ENCODE measurements at places on chromosomes 1 and 21.
A peak's percentile ranks its signal among the peaks of the same experiment; 100 is the strongest.

DNA sequence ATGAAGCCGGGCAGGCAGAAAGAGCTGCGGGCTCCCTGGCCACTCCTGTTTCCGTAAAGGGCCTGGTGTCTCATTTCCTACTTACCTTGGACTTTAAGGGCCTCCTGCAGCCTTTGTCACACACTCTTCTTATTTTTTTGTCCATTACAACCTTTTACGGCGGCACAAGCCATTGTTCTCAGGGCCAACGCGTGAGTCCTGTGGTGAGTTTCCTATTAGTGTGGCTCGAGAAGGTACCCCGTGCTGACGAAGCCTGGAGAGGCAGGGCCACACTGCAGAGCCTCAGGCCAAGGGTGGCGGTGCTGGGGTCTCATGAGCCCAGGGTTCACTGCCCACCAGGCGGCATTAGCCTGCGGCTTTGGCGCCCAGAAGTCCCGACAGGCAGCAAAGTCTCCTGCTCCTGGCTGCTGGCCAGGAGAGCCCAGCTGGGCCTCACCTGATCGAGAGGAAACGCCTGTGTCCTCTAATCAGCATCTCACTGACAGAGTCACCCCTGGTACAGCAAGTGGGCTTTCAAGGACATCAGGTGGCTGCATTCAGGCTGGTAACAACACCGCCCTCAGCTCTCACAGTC lies 62.0 kb downstream of the SIK1 start:
- no peak for DNase-seq

DNA sequence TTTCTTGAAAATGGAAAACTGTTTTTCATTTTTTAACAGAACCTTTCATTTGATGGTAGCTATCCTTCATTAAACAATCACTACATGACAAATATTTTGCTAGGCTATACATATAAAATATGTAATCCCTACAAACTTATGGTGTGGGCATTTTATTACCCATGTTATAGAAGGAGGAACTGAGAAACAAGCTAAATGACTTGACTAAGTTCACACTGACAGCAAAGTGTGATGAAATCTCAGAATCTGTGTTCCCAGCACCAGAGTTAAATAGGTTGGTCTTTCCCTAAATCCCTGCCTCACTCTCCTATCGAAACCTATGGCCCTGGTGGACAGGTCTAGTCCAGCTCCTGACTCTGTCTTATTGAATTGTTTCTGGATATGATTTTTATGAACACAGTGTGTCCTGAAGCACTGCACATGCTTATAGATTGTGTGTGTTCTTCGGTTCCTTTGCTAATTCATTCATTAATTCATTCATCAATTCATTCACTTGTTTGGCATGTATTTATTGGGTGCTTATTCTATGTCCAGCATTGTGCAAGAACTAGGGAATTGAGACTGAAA lies 301.0 kb downstream of the GRIK1 start:
- DNase-seq, result no peak

- no peak for DNase-seq
Observed at GRCh38 chr1:234111458-234112142, 207.1 kb downstream of the SLC35F3 start.

DNA sequence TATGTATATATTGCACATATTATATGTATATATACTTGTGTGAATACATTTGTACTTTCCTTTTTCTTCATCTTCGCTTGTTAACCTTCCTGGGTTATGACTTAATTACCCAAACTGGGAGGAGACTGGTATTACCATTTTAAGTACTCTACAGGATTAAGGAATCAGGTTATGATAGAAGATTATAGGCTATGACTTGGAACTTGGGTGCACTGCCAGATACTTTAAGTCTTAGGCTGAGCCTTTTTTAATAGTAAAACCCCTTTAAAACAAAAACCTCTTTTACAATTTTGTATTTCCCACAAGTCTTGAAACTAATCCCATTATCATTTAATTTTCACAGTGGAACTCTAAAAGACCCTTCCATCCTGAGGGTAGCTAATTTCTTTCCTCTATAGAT lies 6.0 kb downstream of the BRWD1 start:
- DNase-seq, result no peak

DNA sequence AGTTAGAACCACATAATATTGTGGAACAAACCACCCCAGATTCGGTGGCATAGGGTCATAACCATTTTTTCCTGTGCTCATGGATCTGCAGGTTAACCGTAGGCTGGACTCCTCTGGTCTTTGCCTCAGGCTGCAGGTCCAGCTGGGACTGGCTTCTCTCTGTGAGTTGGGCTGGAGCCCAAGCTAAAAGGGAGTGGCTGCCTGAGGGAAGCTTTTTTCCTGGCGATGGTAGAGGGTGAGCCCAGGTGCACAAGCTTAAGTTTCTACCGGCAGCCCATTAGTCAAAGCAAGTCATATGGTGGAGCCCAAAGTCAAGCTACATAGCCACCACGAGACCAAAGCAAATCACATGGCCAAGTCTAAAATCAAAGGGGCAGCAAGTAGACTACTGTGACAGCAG lies 13.8 kb downstream of the EPHX4 start:
- no peak for DNase-seq

DNA sequence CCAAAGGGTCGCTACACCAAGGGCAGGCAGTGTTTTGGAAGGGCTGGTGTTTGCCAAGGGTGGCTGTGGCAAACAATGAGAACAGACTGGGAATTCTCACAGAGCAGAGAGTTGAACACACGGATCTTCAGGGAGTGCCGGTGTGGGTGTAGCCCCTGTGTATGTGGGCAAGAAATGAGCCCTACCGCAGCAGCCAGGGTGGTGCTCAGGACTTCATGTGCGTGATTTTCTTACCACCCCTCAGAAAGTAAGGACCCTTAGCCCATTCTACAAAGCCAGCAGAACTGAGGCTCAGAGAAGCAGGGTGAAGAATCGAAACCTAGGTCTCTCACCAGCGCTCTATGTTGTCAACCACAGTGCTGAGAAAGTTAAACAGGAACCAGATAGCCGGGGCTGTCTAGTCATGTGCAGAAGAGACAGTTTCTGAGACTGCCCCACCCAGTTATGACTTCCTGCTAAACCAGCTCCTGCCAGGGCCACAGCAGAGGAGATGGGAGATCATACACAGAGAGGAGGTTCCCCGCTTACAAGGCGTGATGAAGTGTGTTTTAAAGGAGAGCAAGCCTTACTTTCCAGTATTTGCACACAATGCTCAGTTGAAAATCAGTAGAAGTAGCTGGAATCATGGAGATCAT lies 21.9 kb upstream of the MORC3 start:
- peak; percentile 48 for DNase-seq

GRCh38 chr1:74771913-74772515 lies 39.1 kb downstream of the TYW3 start:
- DNase-seq, result no peak

DNA sequence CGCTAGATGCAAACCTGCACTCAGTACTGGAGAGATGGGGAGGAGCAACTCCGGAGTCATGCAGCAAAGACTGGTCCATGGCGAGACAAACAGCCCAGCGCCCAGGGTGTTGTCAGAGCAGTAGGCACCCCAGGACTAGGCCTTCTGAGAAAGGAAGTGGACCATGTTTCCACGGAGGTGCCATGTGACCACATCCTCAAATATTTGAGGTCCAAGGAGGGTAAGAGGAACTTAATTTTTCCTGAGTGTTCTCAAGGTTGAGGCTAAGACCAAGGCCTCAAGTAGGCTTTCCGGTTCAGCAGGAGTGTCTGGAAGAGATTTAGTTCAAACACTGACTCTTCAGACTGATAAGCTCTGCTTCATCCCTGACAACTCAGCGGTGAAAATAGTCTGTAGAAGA lies 186.2 kb downstream of the RHOU start:
- no peak for DNase-seq

GRCh38 chr1:31669786-31670592 lies 25.3 kb upstream of the PEF1 start:
- no peak for DNase-seq

- no peak for DNase-seq
Observed at GRCh38 chr1:224588515-224588914, 27.6 kb upstream of the CNIH3 start.

DNA sequence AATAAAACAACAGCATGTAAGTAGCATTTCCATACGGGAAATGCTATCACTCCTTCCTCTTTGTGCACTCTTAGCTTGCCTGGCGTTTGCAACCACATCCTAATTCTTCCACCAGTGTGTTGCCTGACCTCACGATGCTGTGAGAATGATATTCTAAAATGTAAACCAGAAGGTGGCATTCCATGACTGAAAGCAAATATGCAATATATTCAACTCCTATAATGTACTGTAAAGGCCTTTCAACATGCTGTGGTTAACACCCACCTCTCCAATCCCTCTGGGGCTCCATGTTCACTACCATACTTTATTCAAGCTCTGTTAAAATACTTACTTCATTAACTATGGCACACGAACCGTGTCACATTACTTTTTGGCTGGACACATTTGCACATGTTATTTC lies 420.6 kb upstream of the DEPDC1 start:
- DNase-seq, result no peak

GRCh38 chr1:25727635-25728286 lies 72.2 kb upstream of the SELENON start:
- no peak for DNase-seq

DNA sequence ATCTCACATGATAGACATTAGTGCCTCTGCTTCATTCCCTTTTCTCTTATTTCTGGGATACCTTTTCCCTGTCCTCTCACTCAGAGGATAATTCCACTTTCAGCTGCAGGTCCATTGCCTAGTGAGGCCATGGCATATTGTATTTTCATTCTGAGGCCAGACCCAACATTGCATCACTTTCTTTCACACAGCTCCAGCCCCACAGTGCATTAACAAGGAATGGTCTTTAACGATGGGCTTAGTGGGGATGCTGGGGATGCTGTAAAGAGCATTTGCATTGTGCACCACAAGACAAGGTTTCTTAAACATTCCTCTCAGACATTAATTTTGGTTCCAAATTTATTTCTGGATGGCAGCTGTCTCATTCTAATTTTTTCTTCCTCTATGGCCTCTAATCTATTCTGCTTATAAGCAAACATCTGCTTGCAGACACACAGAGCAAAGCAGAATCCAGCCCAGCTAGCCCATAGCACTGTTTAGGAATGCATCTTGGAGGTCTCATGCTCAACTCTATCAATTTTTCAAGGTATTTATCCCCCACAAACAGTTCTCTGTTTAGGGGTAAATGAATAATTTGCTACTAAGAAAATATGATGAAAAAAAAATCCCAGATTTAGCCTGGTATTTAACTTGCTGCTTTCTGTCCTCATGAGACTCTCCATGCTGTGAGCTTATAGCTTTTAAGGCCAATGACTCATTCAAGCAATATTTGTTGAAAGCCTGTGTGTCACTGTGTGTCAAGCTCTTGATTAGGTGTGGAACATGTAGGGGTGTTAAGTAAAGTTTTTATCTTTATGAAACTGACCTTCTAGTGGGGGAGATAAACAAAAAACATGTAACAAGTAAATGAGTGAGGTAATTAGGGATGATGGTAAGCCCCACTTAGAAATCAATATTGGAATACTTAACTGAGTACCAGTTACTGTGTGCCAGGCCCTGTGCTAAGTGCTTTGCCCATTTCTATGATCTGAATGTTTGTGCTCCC lies 44.5 kb upstream of the CCDC190 start:
- no peak for DNase-seq

DNA sequence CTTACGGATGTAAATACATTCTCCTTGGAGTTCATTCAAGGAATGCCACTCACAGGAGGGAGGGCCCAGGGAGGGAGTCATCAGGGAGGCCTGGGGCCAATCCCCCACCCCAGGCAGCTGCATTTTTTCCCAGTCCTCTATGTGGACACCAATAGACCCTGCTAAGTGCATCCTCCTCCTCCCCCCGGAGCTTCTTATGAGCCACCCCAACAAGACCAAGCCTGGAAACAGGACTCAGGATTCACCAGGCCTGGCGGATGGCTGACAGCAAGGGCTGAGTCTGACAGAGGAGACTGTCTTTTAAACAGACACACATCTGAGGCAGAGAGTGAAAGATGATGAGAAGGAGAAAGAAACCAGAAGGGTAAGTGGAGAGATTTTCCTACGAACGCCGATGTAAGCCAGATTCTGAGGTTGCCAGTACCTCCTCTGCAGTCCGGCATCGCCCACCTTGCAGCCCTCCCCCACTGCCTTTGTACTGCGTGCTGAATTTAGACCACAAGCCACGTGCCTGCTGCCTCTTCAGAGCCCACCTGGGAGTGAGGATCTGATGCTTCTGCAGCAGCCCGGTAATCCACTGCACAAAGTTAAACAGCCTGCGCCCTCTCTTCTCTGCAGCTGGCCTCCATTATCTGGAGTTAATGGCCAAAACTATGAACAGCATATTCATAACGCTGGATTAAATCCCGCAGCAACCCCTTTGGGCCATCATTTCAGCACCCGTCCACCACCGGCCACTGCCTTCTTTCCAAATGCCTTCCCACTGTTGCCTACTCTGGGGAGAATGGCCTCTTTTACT lies 17.6 kb upstream of the SFPQ start:
- DNase-seq, result no peak

- DNase-seq, result no peak
Observed at GRCh38 chr1:222026280-222026679, 284.4 kb upstream of the DUSP10 start.

DNA sequence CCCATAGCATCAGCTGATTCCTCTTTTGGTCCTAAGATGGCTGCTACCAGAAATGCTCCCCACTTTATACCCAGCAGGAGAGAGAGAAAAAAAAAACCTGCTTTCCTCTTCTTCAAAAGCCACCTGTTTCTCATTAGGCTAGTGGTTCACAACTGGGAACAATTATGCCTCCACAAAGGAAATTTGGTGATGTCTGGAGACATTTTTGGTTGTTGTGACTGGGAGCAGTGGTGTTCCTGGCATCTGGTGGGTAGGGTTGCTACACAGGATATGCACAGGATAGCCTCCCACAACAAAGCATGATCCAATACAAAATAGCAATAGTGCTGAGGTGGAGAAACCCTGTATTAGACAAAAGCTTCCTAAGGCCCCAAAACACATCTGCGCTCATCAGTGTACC lies 38.5 kb upstream of the SGIP1 start:
- DNase-seq, result no peak

DNA sequence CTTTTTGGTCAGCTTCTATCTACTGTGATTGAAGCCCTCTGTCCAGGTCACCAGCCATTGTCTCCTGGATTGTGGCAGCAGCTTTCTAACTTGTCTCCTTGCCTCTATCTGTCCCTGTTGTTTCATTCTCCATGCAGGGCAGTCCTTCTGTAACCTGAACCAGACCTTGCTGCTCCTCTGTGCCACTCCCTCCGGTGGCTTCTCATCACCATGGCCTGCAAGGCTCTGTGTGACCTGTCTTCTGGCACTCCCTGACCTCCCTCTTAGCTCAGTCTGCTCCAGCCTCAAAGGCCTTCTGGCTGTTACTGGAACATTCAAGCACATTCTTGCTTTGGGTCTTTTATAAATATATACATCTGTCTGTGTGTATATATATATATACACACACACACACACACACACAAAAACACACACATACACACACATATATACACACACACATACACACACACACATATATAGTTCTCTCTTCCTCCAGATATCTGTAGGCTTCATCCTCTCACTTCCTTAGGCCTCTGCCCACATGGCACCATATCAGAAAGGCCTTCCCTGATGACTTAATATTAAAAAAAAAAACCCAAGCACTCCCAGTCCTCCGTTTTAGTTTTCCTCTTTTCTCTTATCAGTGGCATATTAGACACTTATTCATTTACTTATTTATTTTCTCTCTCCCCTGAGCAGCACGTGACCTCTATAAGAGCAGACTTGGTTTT lies 21.2 kb upstream of the JUN start:
- DNase-seq, result no peak

GRCh38 chr1:99472893-99473292 lies 173.0 kb upstream of the PALMD start:
- no peak for DNase-seq

Measured in stimulated activated CD4-positive, alpha-beta T cell treated with anti-CD3 and anti-CD28 coated beads, TNF-alpha, amount 100 ng/mL, for 24 hours (primary cell).